ENCODE measurements at places on chromosomes 1 and 21. TPM values are rescaled to one million over a fixed set of nuclear protein-coding genes. Genes with fewer than 3 reads are reported as not detected.

Gene LIN28A
- not detected for total RNA-seq

DNA sequence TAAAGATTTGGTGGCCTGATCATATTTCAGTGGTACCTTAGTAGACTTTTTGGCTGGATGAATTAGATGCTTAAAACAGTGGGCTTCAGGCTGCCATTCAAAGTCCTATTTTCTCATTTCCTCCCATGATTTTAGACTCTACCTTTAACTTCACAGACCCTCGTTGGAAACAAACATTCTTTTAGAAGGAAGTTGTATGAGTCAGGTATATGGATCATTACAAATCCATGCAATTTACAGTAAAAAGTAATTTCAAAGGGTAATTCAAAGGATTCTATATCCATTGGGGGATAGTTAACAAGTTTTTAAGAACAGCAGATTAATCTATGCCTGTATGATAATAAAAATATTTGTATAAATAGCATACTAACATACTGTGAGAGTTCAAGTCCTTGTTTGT is 216.9 kb upstream of the RRP15 start:
- H3K27ac ChIP-seq = no peak overlapping the region
- H3K4me3 ChIP-seq = no peak overlapping the region
- no peaks in the 10 kb centered on the region for H3K36me3 ChIP-seq
- DNase-seq = no peak

- H3K4me1 ChIP-seq = peaks cover 13% of the 10 kb centered on the region
- no peak overlapping the region for H3K4me3 ChIP-seq
- H3K36me3 ChIP-seq = no peaks in the 10 kb centered on the region
Observed at GRCh38 chr1:192401825-192402224, 85.0 kb downstream of the RGS21 start.

DNA sequence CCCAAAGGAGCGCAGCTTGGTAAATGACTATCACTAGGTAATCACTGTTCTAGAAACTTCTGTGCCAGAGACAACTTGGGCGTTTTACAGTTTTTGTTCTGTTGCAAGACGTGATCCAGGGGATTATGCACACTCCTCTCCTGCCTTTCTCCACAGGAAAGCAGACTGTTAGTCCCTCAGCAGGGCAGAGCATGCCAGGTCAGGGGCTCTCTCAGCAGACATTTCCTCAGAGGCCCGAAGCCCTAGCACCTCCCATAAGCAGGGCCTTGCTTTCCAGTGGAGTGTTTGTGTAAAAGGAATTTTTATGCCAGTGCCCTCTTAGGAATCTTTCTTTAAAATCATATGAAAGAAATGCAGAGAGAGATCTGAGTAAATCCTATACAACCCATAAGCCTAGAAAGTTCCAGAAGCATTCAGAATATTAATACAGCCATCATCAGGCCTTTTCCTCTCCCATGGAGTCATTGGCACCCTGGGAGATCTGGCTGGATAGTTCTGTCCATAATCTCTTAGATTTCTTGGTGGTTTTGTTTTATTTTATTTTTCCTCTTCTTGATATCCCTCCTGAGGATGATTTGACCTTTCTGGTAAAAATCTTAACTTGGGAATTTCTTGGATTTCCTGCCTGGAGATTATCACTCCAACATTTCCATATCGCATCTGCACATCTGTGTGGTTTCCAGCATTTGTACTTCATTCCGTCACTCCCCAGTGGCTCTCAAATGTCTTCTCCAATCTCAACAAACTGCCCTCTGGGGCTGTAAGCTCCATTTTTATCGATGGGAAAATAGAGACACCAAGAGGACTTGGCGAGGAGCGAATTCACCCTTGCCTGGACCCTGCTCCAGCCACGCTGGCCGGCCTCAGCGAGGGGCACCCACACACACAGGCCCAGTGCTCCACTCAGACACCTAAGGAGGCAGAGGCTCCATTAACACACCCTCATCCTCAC is 116.1 kb downstream of the PSMG1 start:
- H3K27ac ChIP-seq = no peak overlapping the region
- no peak for DNase-seq
- H3K4me1 ChIP-seq = peaks cover 15% of the 10 kb centered on the region
- no peaks in the 10 kb centered on the region for H3K36me3 ChIP-seq
- H3K4me3 ChIP-seq = no peak overlapping the region
- no peaks in the 10 kb centered on the region for H3K27me3 ChIP-seq

Gene UMODL1
- total RNA-seq = not detected

Gene NEK2
- total RNA-seq = 9.6 TPM

DNA sequence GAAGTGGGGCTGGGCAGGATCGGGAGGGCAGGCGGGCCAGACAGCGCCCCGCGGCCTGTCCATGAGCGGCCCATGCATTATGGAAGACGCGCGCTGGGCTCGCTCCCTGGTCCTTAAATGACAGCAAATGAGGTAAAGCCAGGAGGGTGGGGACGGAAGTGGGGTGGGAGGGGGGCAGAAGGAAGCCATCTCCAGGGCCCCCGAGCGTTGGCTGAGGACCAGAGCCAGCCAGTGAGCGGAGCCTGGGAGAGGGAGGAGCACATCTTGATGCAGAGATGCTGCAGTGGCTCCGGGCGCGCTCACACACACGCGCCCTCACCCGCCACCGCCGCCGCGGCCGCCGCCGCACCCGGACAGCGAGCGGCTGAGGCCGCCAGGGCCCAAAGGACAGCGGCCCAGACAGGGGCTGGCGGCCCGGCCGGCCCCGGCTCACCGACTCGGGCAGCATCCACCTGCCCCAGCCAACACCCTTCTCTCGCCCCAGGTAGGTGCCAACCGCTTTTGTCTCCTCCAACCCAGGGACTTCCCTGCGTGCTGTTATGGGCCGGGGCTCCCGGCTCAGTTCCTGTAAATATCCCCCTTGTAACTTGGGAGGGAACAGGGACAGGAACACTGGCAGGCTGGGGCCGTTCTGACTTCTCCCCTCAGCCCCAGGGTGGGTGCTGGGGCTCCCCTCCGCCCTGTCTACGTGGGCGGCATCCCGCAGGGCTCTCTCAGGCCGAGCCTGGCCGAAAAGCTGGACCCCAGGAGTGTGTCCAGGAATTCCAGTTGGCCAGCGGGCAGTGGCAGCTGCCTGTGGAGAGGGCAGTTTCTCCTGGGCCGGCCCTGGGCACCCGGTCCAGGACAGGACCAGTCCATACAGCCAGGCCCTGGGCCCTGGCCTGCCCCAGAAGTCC is at the start of gene CNTN2:
CNTN2 (plus strand) TSS at position 302 of the 896 bp plus-strand sequence. CDS start 9,974 bp downstream, outside the sequence.
- no peak for DNase-seq
- no peak within 1 kb of the TSS for H3K27ac ChIP-seq

- H3K36me3 ChIP-seq = no peaks in the 10 kb centered on the region
- peaks cover 11% of the 10 kb centered on the region for H3K4me1 ChIP-seq
- H3K27ac ChIP-seq = peak overlapping the region; percentile 97
Observed at GRCh38 chr1:246705368-246705767, 18.8 kb upstream of the SCCPDH start.

- no peaks in the 10 kb centered on the region for H3K27me3 ChIP-seq
- H3K4me1 ChIP-seq = peaks cover 26% of the 10 kb centered on the region
- H3K27ac ChIP-seq = peak overlapping the region; percentile 57
- no peak for DNase-seq
- H3K4me3 ChIP-seq = no peak overlapping the region
Observed at GRCh38 chr1:32031578-32032274, 18.1 kb downstream of the KHDRBS1 start.

DNA sequence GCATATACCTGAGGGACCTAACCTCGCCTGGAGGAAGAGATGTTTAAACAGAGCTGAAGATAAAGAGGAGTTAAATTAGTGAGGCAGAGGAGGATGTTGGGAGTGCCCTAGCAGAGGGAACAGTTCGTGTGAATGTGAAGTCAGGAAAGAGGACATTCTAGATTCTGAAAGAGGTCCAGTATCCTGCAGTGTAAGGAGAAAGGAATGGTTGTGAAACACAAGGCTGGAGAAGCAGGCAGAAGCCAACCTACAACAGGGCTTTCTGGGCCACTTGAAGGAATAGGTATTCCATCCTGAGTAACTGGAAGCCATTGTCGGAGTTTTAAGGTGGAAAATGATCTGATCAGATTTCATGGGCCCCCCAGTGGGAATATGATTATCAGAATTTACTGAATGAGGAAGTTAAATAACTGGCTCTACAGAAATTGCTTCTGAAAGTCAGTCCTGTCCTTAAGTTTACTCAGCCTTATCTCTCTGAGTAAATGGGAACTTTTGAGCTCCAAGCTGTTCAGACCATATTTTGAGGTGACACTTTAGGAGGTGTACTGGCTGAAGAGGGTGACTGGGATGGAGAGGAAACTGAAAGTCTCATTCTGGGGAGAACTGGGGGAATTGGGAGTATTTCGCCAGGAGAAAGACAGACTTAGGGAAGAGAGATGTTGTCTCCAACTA is 24.4 kb upstream of the FAAH start:
- DNase-seq = no peak
- no peak overlapping the region for H3K27ac ChIP-seq
- H3K36me3 ChIP-seq = peaks cover 15% of the 10 kb centered on the region

- no peak for DNase-seq
- H3K36me3 ChIP-seq = no peaks in the 10 kb centered on the region
Observed at GRCh38 chr1:98733782-98734112, 72.2 kb downstream of the SNX7 start.

Gene GOLT1A
- total RNA-seq = 3.6 TPM

DNA sequence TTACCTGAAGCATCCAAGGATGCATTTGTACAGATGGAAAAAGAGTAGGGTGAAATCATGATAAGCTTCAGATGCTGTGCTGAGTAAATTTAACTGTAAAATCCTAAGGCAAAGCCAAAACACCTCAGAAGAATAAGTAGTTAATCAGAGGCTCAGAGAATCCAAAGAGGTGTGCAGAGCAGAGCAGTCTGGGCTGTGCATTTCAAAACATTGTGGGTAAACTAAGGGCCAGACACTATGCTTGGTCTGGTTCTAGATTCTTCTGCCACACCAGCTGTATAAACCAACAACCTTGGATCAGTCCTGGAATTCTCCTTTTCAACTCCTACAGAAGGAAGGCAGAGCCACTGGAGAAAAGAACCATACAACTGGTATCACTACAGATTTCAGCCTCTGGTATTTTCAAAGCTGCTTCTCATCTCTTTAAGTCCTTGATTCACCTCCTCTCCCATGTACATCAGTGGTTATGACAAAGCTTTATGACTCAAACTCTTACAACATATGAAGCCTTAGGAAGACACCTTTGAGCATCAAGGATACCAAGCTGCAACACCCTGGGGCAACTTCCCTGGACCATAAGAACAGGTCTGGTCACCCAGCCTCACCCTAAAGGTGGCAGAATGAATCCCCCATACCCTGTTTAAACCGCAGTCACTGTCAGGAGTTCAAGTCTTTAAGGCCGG is 11.6 kb upstream of the HIPK1 start:
- DNase-seq = no peak
- H3K36me3 ChIP-seq = no peaks in the 10 kb centered on the region
- peaks cover 2% of the 10 kb centered on the region for H3K27me3 ChIP-seq
- H3K27ac ChIP-seq = no peak overlapping the region
- no peak overlapping the region for H3K4me3 ChIP-seq
- H3K4me1 ChIP-seq = no peaks in the 10 kb centered on the region
